ENCODE measurements at places on chromosomes 16 and 17.

- no peak for DNase-seq
These were observed 26.5 kb upstream of the ALOX12 start for GRCh38 chr17:6969323-6969726.

GRCh38 chr17:41340494-41340893, 10.1 kb downstream of the KRT33A start:
- DNase-seq = peak; percentile 27

GRCh38 chr16:49108611-49109010, 173.0 kb downstream of the CBLN1 start:
- no peak for DNase-seq

DNA sequence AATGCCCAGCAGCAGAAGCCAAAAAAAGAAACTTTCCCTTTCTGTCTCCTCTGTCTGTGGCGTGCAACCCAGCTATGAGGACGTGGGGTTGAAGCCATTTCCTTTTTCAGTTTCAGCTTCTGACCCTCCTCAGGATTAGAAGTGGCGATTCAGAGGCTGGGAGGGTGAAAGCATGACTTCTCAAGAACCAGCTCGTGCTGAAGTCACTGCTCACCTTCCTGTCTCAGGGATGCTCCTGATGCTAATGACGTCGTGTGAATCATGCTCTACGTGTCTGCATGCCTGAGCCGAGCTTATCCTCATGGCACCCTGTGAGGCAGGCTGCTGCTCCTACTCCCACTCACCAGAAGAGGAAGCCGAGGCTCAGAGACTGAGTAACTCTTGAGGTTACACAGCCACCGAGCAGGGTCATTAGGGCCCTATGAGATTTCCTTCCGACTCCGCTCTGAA, 5.7 kb upstream of the LPO start:
- no peak for DNase-seq

GRCh38 chr16:9165681-9166080, 74.2 kb downstream of the HAPSTR1 start:
- DNase-seq = no peak

DNA sequence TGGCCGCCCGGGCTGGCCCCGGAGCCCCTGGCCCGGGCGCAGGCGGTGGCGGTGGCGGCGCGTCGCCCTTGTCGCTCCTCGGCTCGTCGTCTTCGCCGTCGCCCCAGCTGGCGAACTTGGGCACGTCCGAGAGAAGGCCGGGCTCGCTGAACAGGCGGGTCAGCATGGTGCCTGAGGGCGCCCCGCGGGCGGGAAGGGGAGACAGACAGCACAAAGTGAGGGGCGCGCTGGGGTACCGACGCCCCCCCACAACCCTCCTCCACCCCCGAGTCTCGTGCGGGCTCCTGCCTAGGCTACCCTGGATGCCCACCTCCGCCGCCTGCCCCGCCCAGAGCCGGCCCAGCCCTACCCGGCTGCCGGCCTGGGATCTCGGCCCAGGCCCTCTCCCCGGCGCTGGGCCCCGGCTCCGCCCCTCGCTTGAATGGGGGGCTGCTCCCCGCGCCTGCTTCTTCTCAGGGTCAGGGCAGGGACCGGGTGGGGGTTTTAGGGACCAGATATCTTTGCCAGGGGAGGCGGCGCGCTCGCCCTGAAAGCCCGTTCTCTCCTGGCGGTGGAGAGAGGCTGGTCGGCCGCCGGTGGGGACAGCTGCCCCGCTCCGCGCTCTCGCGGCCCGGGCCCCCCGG, 1.2 kb downstream of the NEUROD2 start:
- peak; percentile 81 for DNase-seq

DNA sequence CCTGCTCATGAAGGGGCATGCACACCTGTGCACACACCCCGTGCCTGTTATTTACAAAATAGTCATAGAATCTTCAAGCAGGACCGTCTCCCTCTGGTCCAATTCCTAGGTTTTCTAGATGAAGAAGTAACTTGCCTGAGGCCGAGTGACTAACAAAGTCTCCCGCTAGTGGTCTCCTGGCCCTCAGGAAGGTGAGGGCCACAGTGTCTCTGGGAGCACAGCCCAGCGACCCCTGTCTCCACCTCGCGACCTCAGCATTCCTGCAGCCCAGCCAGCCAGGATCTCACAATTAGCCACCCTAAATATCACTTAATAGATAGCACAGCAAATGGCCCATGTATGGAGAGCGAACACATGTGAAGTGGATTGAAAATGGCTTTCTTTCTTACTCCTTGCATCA, 30.5 kb upstream of the CACNG1 start:
- no peak for DNase-seq

DNA sequence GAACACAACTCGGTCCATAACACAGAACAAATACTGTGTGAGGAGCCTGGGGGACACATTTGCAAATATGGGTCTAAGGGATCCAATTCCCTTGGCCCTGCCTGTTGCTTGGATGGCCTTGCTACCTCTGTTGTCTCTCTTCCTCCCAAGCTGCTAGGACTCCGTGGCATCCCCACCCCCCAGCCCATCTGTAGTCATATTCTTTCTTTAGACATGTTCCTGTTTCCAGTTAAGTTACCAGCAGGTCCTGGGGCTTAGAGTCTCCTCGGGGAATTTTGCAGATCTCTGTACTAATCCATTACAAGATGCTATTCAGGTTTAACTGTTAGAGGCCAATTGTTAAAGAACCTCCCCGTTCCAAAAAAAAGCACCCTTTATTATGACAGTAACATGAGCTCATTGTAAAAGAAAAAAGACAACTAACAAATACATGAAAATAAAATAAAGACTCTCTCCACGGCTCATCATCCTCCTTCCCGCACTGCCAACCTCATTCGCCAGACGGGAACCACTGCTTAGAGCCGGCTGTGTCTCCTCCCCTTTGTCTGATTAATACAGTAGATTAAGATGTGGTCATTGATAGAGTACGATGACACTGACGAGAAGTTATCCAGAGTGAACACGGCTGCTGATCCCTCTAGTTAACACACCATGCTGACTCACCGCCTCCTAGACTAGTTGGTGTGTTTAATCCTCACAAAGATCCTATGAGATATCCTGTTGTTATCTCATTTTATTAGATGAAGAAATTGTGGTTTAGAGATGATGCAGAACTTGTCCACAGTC, 22.2 kb downstream of the HS3ST4 start:
- no peak for DNase-seq

- no peak for DNase-seq
These were observed 33.8 kb upstream of the CMIP start for GRCh38 chr16:81410643-81411293.

GRCh38 chr16:11250786-11251524, 5.0 kb downstream of the SOCS1 start:
- no peak for DNase-seq

DNA sequence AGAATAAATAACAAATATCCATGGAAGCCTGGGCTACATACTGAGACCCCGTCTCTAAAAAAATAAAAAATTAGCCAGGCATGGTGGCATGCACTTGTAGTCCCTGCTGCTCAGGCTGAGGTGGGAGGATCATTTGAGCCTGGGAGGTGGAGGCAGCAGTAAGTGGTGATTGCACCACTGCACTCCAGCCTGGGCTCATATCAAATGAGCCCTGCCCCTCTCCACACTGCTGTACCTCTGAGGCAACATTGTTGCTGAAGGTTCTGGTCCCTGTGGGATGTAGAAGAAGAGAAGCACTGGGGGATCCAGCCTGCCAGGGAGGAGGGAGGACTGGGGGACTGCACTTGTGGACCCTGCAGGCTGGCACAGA, 11.4 kb upstream of the ARHGAP23 start:
- no peak for DNase-seq

- no peak for DNase-seq
These were observed 1.3 kb downstream of the SHISA9 start for GRCh38 chr16:12902511-12903372.

GRCh38 chr17:14959106-14959648, 305.9 kb downstream of the PMP22 start:
- DNase-seq = no peak

DNA sequence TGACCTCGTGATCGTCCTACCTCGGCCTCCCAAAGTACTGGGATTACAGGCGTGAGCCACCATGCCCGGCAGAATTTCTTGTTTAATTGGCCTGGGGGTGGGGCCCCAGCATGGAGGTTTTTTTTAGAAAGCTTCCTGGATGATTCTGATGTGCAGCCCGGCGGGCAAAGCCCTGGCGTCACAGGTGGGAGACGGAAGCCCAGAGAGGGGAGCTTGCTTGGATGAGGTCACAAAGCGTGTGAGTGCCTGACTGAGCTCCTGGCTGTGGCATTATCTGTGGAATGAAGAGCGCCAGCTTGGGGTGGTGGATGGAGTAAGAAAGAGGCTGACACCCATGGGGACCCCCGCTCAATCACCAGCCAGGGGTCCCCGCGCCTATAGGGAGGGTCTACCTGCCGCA, 4.1 kb downstream of the VASN start:
- DNase-seq = no peak

DNA sequence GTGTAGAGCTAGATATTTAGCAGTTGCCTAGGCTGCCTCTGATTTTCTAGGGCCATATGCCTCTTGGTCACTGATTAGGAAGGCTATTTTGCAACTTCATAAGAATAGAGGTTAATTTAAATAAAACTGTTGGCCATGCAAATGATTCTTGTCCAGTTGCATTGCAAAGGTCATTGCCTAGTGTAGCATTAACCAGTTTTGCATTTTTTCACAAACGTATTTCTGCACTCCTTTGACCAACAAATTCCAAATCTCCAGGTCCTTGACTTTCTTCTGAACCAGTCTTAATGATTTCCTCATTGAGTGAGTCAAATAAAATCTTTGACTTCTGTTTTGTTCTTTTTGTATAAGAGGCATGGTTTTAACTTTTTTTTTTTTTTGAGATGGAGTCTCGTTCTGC, 33.5 kb downstream of the ERCC4 start:
- DNase-seq = no peak

DNA sequence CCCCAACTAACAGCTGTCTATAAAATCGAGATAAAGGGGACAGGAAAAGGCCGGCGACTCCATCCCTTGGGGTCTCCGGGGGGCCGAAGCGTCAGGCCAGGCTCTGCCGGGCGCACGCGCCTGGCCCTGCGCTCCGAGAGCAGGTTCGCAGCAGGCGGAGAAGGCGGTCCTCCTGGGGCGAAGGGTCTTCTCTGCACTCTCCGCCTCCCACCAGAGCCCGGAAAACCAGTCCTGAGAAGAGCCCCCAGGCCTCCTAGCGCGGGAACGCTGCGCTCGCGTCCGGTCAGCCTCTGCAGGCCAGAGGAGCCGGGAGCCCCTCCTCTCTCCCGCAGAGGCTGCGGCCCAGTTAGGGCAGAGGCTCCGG, 5.1 kb downstream of the FOXF1 start:
- no peak for DNase-seq

GRCh38 chr17:77507111-77507885, 366.5 kb downstream of the SEC14L1 start:
- no peak for DNase-seq

DNA sequence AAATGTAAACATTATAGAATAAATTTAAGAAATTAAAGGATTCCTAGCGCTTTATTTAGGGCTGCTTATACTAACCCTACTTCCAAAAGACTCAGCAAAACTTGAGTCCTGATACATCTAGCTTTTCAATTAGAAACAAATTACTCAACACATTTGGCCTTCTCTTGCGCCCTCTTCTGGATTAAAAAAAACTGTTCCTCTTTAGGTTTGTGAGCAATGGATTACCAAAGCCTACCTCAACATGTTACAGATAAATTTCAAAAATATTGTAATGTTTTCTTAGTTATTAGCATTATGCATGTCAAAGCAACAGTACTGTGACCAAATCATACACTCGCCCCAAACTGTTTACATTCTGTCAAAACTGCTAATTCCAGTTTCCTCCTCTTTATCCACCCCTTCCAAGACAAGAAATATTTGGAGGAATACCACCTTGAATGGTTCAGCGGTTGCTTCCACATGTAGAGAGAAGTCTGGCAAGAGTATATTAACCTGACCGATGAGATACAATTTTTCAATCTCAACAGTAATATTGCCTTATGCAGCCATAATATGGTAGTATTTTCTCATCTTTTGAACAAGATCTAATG, 2.7 kb downstream of the NUFIP2 start:
- DNase-seq = no peak

GRCh38 chr16:11877374-11877773, 26.0 kb upstream of the RSL1D1 start:
- DNase-seq = no peak

- DNase-seq = peak; percentile 47
These were observed 458.0 kb upstream of the ASIC2 start for GRCh38 chr17:33750943-33751701.

DNA sequence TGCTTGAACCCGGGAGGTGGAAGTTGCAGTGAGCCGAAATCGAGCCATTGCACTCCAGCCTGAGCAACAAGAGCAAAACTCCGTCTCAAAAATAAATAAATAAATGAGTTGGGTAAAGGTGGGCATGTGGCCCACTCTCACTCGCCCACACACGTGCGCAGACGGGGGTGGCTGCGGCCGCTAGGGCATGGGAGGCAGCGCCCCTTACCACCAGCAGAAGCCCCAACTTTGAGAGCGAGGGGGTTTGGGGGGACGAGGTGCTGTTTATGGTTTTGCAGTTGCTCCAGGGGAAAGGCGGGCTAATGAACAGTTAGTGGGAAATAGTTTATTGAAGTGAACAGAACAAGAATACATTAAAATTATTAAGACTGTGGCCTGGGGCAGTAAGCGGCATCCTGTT, 14.9 kb upstream of the RBFOX3 start:
- no peak for DNase-seq

DNA sequence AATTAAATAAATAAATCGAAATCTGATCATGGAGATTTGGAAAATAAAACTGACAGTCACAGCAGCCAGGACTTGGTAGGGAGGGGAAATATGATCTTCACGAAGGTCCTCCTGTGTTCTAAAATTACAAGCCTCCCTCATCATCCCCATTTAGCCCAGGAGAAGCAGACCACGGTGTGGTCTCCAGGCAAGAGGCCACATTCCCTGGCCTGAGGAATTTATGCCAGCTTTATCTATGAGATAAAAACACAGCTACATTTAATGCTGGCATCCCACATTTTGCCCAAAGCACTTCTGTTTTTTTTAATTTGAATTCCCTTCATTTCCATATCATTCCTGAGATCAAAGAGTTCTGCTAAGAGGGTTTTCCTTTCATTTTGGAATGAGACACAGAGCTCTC, 43.2 kb downstream of the ABCC12 start:
- no peak for DNase-seq

- DNase-seq = no peak
These were observed 44.7 kb downstream of the CYTH1 start for GRCh38 chr17:78737332-78737731.

DNA sequence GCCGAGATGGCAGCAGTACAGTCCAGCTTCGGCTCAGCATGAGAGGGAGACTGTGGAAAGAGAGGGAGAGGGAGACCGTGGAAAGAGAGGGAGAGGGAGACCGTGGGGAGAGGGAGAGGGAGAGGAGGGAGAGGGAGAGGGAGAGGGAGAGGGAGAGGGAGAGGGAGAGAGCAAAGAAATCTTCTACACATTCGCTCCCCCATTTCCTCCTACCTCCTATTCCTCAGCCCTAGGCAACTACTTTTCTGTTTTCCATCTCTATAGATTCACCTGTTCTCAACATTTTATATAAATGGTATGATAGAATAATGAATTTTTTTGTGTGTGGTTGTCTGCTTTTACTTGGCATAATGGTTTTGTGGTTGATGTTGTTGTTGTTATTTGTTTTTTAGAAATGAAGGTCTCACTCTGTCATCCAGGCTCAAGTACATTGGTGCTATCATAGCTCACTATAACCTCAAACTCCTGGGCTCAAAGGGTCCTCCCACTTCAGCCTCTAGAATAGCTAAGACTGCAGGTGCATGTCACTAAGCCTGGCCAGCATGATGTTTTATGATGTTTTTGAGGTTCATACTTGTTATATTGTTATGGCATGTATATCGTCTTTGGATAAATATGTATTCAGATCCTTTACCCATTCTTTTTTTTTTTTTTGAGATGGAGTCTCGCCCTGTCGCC, 6.0 kb upstream of the PRPF8 start:
- no peak for DNase-seq
